ENCODE measurements at places on chromosomes 16 and 17.

DNA sequence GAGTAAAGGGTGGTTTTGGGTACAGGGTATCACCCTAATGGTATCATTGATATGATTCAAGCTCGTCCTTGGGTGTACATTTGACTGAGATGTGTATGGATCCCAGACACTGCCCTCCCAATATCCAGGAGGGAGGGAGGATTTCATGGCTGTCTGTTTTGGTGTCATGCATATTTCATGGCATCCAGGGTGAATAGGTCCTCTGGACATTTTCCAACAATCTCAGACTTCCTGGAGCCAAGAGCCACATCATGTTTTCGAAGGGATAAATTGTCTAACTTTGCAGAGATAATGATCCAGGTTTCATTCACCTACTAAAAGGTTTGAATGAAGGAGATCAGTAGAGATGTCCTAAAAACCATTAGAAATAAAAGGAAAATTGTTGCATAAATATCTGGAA is 431.9 kb downstream of the SHISA9 start:
- no peak for DNase-seq

- no peak for DNase-seq
Observed at GRCh38 chr17:65583921-65584603, 22.6 kb upstream of the AXIN2 start.

GRCh38 chr17:17499402-17500145 is 3.4 kb upstream of the RASD1 start:
- DNase-seq = no peak

- peak; percentile 23 for DNase-seq
Observed at GRCh38 chr17:42608305-42609181, 631 bp downstream of the RETREG3 start.

- no peak for DNase-seq
Observed at GRCh38 chr16:27458258-27458657, 56.3 kb downstream of the IL21R start.

DNA sequence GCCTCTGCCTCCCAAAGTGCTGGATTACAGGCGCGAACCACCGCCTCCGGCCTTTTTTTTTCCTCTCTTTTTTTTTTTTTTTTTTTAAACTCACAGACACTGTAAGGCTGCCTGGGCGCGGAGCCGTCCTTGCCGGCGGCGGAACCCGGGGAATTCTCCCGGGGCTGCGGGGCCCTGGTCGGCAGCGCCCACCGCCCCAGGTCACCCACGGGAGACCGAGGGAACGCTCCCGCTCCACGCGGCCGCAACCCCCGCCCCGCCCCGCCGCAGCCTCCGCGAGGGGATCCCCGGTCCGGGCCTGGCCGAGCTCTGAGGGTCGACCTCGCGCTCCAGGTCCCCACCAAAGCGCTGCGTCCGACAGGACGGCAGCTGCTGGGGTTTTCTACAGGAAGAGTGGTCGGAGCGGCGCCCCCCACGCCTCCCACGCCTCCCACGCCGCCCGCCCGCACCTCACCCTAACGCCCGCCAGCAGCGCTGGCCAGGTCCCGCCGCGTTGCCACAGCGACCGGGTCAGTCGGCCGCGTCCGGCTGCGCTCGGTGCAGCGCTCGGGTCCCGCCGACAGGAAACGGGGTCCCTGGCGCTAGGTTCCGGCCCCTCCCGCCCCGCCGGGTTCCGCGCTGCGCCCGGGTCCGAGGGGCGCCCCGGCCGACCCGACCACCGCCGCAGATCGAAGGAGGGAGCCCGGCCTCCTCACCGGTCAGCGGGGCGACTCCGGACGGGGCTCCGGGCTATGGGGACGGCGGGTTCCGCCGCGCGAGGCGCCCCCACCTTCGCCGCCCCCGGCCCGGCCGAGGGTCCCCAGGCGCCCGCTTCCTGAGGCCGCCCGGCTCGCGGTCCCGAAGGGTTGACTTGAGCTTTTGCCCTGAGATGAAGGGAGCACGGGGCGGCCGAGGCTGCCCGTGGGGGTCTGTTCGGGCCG is at the start of gene CCDC57:
TSS of gene CCDC57 (minus strand) at position 512 of the 920 bp plus-strand sequence. CDS start 10,898 bp downstream, outside the sequence.
- peak; percentile 88 for DNase-seq

GRCh38 chr16:75527825-75528299 is 8.0 kb downstream of the CHST5 start:
- no peak for DNase-seq

- no peak for DNase-seq
Observed at GRCh38 chr17:72998343-72998742, 94.1 kb downstream of the SLC39A11 start.

Measured in germinal center (tissue), 1 donor.